Upper lobe of right lung (tissue), 1 donor: ENCODE measurements at places on chromosomes 1 and 21. TPM values are rescaled to one million over a fixed set of nuclear protein-coding genes. Genes with fewer than 3 reads are reported as not detected.

CYYR1 gene
- total RNA-seq: 51.3 TPM

DNA sequence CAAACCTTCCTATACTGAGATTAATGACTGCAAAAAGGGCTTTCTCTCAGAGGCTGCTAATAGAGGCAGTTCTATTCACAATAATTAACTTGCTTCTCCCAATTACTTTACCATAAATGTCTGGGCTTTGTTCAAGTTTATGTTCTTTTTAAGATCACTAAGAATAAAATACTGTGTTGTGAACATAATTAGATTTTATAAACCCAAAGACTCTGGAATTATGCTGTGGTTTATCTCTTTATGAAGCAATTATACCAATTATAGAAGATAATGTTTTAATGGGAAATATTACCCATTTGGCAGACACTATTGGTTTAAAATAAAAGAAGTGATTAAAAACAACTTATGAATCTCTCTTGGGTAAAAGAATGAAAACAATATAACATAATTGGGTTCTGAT, 43.5 kb upstream of the IL12RB2 start:
- H3K4me1 ChIP-seq: no peaks in the 10 kb centered on the region
- no peaks in the 10 kb centered on the region for H3K36me3 ChIP-seq
- no peak overlapping the region for H3K4me3 ChIP-seq
- no peaks in the 10 kb centered on the region for H3K27me3 ChIP-seq
- no peak overlapping the region for H3K27ac ChIP-seq
- no peak for DNase-seq

GRCh38 chr1:230356190-230356589, 69.9 kb downstream of the PGBD5 start:
- H3K27me3 ChIP-seq: no peaks in the 10 kb centered on the region
- H3K4me1 ChIP-seq: no peaks in the 10 kb centered on the region
- no peaks in the 10 kb centered on the region for H3K36me3 ChIP-seq
- no peak overlapping the region for H3K27ac ChIP-seq

- no peaks in the 10 kb centered on the region for H3K36me3 ChIP-seq
- H3K4me3 ChIP-seq: no peak overlapping the region
- DNase-seq: no peak
Observed at GRCh38 chr21:35470522-35470921, 421.4 kb upstream of the RUNX1 start.

DNA sequence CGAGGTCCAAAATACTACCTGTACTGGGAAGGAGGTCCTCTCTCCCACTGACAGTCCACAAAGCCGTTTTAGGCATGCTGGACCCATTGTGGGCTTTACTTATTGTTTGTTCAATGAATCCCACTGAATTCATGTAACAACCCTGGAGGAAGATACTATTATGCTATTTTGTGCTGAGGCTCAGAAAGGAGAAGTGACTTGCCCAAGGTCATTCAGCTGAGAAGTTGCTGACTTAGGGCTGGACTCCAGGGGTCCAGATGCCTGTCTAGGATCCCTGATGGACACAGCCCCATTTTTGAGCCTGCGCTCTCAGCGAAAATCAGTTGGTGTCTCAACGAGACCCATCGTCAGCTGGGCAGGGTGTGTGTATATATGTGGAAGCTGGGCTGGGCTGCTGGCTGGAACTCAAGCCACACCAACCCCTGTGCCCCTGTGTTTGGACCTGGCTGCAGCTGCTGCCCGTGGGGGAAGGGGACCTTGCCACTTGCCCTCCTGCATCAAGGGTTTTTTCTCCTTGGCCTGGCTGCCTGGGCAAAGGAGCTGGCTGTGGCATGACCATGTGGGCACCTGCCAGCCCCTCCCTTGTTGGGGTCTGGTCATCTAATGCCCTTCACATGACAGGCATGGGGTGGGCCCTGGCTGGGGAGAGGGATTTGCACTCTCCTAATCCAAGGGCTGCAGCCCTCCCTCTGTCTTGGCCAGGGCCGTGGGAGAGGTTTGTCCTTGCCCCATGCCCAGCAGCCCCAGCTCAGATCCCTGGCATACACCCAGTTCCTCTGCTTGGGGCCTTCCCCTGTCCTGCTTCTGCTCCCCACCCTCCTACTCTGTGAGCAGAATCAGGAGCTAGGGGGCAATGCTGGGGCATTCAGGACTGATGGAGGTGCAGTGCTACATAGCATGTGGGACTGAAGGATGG, 15.0 kb downstream of the KCNQ4 start:
- no peaks in the 10 kb centered on the region for H3K36me3 ChIP-seq
- peaks cover 11% of the 10 kb centered on the region for H3K4me1 ChIP-seq
- H3K4me3 ChIP-seq: no peak overlapping the region
- DNase-seq: no peak

DNA sequence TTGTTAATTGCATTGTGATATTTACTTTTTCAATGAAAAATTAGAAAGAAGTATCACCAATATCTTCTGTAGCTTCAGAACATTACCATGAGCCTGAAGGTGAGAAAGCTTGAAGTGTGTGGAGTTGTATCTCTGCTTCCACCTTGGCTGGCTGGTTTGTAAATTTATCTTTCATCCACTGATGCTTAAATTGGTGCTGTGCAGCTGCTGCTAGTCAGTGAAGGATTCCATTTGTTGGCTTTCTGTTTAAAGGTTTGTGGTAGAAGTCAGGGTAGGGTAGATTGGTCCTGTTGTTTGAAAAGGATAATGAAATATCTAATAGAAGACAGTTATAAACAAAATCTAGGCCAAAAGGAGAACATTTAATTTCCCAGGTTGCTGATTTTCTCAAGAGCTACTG, 105.7 kb downstream of the C1orf21 start:
- H3K27me3 ChIP-seq: no peaks in the 10 kb centered on the region
- H3K27ac ChIP-seq: no peak overlapping the region
- H3K4me3 ChIP-seq: no peak overlapping the region
- peaks cover 25% of the 10 kb centered on the region for H3K4me1 ChIP-seq
- H3K36me3 ChIP-seq: no peaks in the 10 kb centered on the region

DNA sequence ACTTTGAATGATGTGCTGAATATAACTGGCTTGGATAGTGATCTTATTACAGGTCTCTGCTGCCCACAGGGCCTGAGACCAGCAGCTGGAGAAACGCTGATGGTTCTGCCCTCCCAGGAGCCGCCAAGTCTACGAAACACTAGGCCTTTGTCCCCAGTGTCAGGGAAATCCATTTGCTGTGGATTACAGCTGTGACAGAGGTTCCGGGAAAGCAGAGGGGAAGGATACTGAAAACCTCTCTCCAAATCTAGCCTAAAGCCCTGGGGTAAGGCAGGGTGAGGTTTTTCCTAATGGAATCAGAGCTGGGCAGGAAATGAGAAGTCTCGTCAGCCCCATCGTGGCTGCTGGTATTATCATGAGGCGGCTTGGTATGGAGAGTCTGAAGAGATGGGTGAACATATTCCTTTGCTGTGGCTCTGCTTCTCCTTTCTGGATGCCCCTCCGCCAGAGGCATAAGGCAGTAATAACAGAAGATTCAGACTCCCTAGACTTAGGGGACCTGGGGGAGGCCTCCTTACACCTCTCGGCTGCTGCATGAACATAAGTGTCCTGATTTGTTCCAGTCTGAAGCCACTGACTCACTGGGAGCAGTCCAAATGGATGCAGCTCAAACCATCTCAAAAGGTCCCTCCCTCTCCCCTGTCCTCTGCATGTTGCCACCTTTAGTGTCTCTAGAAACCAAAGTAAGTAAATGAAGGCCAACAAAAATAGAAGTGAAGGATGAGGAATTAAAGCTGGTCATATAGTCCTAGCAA, 48.1 kb downstream of the PHC2 start:
- no peak overlapping the region for H3K4me3 ChIP-seq
- H3K36me3 ChIP-seq: no peaks in the 10 kb centered on the region
- H3K27me3 ChIP-seq: no peaks in the 10 kb centered on the region
- no peaks in the 10 kb centered on the region for H3K4me1 ChIP-seq
- H3K27ac ChIP-seq: no peak overlapping the region
